ENCODE measurements at places on chromosomes 5 and 9. TPM values are rescaled to one million over a fixed set of nuclear protein-coding genes. Genes with fewer than 3 reads are reported as not detected.

The CDC20B gene
- not detected for total RNA-seq

The SPINK4 gene
- total RNA-seq, result not detected

GRCh38 chr5:56350597-56351170, 117.6 kb upstream of the ANKRD55 start:
- DNase-seq, result no peak

The GKAP1 gene
- 1.9 TPM for total RNA-seq

The FOXD4 gene
- 0.27 TPM for total RNA-seq

GRCh38 chr9:125829743-125830142, 82.6 kb downstream of the PBX3 start:
- peak; percentile 70 for DNase-seq

GRCh38 chr9:130255631-130256134, 9.9 kb upstream of the HMCN2 start:
- DNase-seq, result no peak

The ARID3C gene
- not detected for total RNA-seq

DNA sequence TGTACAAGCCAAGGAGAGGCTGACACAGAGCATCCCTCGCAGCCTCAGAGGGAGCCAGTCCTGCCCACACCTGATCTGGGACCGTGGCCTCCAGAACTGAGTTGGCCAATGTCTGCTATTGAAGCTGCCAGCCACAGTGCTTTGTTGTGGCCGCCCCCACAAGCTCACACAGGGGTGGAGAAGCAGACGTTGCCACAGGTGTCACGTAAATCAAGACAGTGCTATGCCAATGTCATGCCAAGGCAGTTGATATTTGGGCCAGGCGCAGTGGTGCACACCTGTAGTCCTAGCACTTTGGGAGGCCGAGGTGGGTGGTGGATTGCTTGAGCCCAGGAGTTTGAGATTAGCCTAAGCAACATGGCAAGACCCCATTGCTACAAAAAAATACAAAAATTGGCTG, 17.3 kb upstream of the TERT start:
- DNase-seq, result no peak

DNA sequence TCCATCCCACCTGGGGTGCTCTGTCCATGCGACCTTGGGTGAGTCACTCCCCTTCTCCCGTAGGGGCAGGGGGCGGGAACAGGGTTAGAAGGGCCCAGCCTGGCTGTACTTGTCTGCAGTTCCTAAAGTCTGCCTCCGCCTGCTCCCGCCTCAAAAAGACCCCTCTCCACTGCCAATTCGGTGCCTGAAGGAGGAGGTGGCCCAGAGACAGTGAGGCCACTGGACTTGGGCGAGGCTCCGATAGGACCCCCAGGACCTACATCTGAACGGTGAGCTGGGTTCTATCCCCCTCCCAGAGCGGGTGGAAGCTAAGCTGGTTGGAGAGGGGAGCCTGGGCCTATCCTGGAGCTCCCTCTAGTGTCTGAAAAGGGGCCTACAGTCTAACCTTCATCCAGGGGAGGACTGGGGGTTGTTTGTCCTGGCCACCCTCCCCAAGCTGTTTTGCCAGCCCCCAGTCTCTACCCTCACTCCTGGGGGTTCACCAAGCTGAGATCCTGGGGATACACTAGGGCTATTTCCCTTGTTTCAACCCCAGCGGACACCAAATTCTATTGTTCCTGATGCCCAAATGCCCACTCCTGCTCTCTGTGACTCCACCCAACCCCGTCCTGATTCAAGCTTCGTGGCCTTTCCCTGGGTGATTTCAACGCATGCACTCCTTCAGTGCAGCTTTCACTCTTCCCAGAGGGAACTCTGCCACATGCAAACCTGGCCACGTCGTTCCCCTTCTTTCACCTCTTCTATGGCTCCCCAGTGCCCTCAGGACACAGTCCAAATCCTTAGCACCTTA, 6.1 kb upstream of the CRB2 start:
- DNase-seq, result peak; percentile 81

The SMIM27 gene
- total RNA-seq, result 9.2 TPM

DNA sequence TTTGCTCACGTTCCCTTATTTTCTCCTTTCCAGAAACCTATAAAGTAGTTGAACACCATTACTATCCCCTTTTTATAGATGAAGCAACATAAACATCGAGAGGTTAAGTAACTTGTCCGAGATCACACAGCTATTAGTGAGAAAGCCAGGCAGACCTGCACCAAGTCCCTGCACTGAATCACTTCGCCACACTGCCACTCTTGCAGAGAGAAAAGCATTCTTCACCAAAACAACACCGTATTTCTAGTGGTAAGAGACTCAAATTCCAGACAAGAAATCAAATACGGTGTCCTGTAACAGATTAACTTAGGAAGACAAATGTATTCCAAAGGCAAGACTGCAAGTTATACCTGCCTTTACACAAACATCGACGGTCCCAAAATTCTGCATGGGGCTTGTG, 82.0 kb upstream of the DMRT1 start:
- no peak for DNase-seq

The PRRX2 gene
- not detected for total RNA-seq

The SPATA31C1 gene
- under 0.01 TPM for total RNA-seq

All from hematopoietic multipotent progenitor cell (in vitro differentiated cells).